ENCODE measurements at places on chromosomes 7 and 10. TPM values are rescaled to one million over a fixed set of nuclear protein-coding genes. Genes with fewer than 3 reads are reported as not detected.
A peak's percentile ranks its signal among the peaks of the same experiment; 100 is the strongest.

DNA sequence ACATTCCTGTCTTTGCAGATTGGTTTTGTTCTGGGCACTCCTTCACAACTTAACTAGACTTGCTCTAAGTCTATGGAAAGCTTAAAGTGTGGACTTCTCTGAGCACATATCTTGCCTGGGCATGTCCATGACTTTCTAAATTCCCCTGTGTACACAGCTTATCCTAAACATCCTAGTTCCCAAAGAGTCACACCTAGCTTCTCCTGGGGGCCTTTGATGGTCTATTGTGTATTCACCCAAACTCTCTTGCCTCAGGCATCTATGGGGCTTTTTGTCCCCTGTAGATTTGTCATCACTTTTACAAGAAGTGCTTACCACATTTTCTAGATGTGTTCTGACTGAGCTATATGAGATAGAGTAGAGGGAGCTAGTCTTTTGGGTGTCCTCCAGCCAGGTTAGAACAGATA is 12.2 kb upstream of the ZNF488 start:
- H3K27me3 ChIP-seq = peaks cover 37% of the 10 kb centered on the region
- no peak overlapping the region for H3K27ac ChIP-seq
- H3K4me1 ChIP-seq = no peaks in the 10 kb centered on the region
- H3K36me3 ChIP-seq = no peaks in the 10 kb centered on the region
- H3K4me3 ChIP-seq = no peak overlapping the region

DNA sequence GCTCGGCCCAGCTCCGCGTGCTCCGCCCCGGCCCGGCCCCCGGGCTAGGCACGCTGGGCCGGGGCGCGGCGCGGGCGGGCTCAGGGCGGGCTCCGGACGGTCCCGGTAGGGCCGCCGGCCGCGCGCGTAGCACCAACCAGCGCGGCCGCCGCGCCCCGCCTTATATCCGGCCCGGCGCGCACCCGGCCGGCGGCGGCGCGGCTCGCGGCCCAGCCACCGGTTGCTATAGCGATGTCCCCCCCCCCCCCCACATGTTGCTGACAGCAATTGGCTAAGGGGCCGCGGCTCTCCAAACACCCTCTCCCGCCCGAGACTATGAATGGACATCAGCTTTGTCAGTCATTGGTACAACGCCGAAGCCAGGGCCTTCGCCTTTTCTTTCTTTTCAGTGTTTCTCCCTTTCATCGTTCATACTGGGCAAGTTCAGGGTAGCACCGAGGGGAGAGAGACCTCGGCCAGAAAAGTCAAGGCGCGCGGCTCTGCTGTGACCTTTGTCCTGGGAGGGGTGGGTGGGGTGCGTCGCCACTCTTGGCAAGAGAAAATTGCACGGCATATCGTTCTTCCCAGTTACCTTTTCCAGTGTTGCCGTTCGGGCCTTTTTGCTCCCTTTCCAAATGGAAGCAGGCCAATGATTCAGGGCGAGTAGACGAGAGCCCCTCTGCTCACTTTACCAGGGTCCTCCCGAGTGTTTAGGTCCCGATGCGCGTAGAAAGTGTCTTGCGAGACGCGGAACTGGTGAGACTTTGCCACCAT is 354.2 kb downstream of the DNAJB6 start:
- peak overlapping the region; percentile 29 for H3K27ac ChIP-seq
- H3K4me1 ChIP-seq = peaks cover 2% of the 10 kb centered on the region
- H3K36me3 ChIP-seq = no peaks in the 10 kb centered on the region
- DNase-seq = no peak

DNA sequence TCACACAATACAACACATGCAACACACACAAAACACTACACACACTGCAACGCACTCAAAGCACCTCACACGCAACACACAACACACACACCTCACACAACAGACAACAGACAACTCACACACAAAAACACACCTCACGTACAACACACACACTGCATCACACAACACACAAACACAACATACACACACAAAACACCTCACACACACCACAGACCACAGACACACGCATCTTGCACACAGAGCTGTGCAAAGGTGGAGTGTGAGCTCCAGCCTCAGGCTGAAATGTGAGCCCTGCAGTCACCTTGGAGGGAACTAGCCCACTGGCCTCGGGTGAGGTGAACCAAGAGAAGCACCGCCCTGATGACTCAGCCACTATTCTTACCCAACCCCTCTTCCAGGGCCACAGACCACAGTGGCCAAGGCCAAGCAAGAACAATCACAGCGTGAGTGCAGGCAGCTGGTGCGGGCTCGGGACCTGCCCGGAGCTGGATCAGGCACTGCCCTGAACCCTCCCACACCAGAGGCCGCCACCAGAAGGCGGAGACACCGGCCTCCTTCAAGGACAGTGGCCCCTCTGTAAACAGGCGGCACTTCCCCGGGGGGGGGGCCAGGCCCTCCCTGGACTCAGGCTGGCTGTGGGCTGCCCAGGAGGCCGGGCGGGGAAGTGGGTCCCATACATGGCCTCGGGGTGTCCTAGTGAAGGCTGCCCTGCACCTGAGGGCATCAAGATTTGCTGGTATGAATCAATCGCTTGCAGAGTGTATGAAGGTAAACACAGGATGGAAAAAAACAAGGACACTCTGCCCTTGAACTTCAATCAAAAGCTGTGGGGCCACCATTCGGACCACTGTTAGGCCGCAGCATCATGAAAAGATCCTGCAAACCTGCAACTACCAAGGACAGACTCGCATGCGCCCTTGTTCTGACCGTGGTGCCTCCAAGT is 106.7 kb downstream of the TNS3 start:
- H3K27ac ChIP-seq = no peak overlapping the region
- no peaks in the 10 kb centered on the region for H3K36me3 ChIP-seq
- H3K4me1 ChIP-seq = peaks cover 5% of the 10 kb centered on the region
- peak; percentile 58 for DNase-seq
- H3K27me3 ChIP-seq = no peaks in the 10 kb centered on the region

- no peaks in the 10 kb centered on the region for H3K27me3 ChIP-seq
- H3K4me1 ChIP-seq = peaks cover 24% of the 10 kb centered on the region
- peak overlapping the region; percentile 98 for H3K4me3 ChIP-seq
- DNase-seq = peak; percentile 93
- H3K27ac ChIP-seq = peak overlapping the region; percentile 99
These were observed 844 bp downstream of the FBXW4 start for GRCh38 chr10:101693978-101694673.

GRCh38 chr10:13528875-13529713 is at the start of gene BEND7:
BEND7 (minus strand) TSS chr10:13529014; CDS start chr10:13528533, 481 bp downstream.
- H3K27ac ChIP-seq = no peak within 1 kb of the TSS
- peak within 1 kb of the TSS; percentile 57 for H3K4me3 ChIP-seq

DNA sequence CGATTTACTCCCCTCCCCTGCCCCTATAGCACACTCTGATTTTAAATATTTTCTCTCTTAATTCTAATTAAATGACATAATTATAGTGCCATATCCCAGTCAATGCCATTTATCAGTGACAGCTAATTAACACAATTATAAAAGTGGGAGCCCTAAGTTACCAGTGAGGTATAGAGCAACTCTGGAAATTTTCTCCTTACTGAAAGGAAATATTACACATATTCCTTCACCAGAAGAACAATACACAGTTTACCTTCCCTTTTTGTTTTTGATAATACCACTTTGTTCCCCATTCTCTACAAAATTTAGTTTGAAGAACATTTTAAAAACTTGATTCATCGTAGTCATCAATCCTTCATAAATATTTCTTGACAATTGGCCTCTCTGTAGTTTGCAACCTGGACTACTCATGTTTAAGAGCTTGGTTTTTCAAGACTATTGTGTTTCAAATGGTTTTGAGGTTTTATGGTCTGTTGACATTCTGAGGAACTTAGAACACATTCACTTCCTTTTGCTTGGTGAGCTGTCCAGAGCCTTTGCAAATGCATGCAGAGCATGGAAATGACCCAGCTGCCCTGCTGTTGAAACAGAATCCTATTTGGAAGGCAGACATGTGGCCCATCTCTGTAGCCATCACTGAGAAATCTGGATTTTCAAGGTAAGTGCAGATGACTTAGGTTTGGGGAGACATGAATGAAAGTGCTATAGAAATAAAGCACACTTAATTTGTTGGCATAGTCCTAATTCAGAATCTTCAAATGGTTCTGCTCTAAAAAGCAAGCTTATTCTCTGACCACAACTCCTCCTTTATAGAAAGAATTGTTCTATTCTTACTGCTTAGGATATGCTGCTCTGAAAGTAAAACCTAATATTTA is at the start of gene GPR141:
Gene GPR141, plus strand, starts transcription at position 521 of the 875 bp plus-strand sequence. CDS start 56,628 bp downstream, outside the sequence.
- H3K27me3 ChIP-seq = peaks cover 13% of the 10 kb centered on the region
- no peak for DNase-seq
- peaks cover 1% of the 10 kb centered on the region for H3K4me1 ChIP-seq

GRCh38 chr10:48564466-48565160 is 40.3 kb downstream of the ARHGAP22 start:
- DNase-seq = no peak
- H3K27ac ChIP-seq = no peak overlapping the region
- no peaks in the 10 kb centered on the region for H3K4me1 ChIP-seq
- peaks cover 3% of the 10 kb centered on the region for H3K27me3 ChIP-seq
- H3K36me3 ChIP-seq = no peaks in the 10 kb centered on the region
- H3K4me3 ChIP-seq = no peak overlapping the region

DNA sequence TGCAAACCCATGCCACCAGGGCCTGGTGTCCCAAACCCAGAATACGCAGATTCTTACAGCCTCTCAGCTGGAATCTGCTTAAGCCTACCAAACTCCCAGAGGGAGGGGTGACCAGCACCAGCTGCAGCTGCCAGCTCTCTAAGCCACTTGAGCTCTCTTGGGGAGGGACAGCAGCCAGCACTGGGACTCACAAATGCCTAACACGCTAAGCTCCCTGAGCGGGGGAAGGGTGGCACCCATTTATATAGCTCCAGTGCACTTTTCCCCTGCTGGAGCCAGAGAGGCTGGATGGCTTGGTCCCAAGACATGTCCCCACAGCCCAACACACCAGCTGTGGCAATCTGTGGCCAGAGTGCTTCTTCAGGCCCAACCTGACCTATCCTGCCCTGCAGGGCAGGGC is 326.8 kb upstream of the NRG3 start:
- no peak overlapping the region for H3K4me3 ChIP-seq
- no peak overlapping the region for H3K27ac ChIP-seq
- no peaks in the 10 kb centered on the region for H3K27me3 ChIP-seq
- no peaks in the 10 kb centered on the region for H3K4me1 ChIP-seq

DNA sequence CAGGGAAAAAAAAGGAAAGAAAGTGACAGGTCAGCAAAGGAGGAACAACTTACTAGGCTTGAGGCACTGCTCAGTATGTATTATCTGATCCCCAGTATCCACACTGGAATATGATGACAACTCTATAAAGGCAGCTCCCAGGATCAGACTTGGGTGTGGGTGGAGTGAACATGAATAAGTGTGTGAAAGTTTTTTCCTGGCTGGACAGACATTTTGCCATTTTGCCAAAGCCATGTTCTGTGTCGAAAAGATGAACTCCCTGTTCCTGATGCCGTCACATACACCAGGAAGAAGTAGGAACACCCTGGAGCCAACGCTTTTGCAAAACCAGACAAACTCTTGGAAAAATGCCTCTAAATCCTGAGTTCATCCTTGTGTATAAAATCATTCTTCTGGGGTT is 143.2 kb upstream of the MEOX2 start:
- H3K36me3 ChIP-seq = no peaks in the 10 kb centered on the region
- H3K27me3 ChIP-seq = no peaks in the 10 kb centered on the region
- no peak overlapping the region for H3K27ac ChIP-seq
- no peak for DNase-seq
- no peak overlapping the region for H3K4me3 ChIP-seq

DNA sequence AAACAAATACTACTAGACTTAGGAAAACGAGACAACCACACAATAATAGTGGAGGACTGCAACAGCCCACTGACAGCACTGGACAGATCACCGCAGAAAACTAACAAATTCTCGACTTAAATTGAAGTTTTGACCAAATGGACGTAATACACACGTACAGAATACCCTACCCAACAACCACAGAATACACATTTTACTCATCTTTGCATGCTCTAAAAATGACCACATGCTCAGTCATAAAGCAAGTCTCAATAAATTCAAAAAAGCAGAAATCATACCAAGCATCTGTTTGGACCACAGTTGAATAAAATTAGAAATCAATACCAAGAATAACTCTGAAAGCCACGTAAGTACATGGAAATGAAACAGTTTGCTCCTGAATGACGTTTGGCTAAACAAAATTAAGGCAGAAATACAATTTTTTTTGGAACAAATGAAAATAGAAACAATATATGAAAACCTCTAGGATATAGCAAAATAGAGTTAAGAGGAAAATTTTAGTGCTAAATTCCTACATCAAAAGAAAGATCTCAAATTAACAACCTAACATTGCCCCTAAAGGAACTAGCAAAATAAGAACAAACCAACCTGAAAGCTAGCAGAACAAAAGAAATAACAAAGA is 30.6 kb downstream of the MAPK8 start:
- H3K36me3 ChIP-seq = peaks cover 18% of the 10 kb centered on the region
- no peak for DNase-seq
- peaks cover 27% of the 10 kb centered on the region for H3K4me1 ChIP-seq
- no peak overlapping the region for H3K27ac ChIP-seq

PTPN20 gene
- total RNA-seq = 0.28 TPM

PDE6C gene
- not detected for total RNA-seq

Measured in activated CD4-positive, alpha-beta T cell treated with anti-CD3 and anti-CD28 coated beads, Interleukin-2, amount 10 ng/mL, durations not matched to agents 24 days and 14 days (primary cell).